ENCODE measurements at places on chromosomes 12 and 14. TPM values are rescaled to one million over a fixed set of nuclear protein-coding genes. Genes with fewer than 3 reads are reported as not detected.

GRCh38 chr14:37138898-37139297, 33.5 kb downstream of the SLC25A21 start:
- no peak for DNase-seq

DNA sequence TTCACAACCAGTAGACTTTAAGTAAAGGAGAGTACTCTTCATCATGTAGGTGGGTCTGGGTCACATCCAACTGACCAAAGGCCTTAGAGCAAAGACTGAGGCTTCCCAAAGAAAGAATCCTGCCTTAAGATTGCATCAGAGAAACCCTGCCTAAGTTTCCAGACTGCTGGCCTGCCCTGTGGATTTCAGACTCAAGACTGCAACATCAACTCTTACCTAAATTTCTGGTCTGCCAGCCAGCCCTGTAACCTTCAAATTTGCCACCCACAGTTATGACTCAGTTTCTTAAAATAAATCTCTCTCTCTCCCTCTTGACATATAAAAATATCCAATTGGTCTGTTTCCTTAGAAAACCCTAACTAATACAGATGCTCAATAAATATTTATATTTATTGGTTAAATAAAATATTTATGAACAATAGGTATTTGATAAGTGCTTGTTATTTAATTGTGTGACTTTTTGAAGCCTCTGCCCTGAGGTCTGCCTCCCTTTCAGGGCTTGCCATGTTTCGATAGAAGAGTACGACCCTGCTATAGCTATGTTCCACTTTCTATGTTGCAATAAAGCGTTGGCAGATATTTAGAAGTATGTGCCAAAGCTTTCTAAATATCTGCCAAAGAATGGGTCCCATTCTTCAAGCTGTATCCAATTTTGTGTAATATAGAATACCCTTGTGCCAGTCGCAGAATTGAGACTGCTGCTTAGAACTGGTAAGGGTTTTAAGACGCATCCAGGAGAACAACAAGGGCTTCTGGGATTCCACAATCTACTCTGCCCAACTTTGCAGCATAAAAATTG, 65.7 kb downstream of the TMEM30B start:
- no peak for DNase-seq

DNA sequence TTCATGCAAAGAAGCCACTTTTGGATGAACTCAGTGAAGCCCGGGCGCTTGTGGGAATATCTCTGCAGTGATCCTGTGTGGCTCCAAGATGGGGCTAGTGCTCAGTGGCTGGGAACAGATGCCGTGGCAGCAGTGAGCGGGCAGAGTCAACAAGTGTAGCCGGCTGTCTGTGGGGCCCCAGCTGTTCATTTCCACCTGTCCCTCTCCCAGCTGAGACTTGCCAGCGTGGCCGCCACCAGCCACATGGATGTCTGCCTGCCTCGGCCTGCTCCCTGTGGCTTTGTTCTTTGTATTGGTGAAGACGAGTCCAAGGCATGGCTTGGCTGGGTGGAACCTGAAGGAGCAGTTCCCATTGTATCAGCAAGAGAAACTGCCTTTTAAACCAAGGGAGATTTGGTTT, 77.3 kb downstream of the NOS1 start:
- no peak for DNase-seq

DBX2 gene
- total RNA-seq = not detected

DNA sequence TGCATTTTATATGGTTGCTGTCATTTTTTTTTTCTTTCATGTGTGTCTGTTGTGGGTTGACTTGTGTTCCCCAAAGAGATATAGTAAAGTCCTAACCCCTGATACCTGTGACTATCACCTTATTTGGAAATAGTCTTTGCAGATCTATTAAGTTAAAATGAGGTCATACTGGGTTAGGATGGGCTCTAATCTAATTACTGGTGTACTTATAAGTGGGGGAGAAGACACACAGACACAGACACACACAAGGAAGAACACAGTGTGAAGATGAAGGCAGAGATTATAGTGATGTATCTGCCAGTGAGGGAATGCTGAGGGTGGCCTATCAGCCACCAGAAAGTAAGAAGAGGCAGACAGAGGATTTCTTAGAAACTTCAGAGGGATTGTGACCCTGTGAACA, 318.4 kb upstream of the ATP2B1 start:
- no peak for DNase-seq

- DNase-seq = no peak
Measured at GRCh38 chr14:58699681-58700205, 62.0 kb downstream of the DACT1 start.

DNA sequence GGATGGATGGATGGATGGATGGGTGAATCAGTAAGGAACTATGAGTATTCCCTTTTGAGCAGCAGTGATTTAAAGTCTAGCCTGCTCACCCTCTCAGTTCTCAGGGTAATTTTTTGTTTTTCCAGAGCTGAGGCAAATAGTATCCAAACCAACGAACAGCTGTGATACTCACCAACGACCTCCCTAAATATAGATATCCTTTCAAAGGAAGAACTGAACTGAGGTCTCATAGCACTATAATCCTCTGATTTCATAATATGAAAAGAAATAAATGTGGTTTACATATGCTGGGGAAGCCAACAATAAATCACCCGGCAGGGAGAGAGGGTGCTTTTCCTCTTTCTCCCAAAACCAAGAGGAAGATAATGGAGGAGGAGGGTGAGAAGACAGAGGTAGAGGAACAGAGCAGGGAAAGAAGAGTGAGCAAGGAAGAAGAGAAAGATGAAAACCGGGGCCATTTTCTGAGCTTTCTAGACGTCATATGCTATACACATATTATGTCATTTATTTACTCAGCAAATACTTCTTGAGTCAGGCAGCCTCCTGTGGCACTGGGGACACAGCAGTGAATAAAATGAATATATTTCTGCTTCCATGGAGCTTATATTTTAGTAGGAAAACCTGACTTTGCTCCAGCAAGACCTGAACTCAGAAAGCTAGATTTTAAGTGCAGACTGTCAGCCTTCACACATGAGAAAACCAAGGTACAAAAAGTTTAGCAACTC, 710.7 kb upstream of the TBX3 start:
- DNase-seq = no peak

DNA sequence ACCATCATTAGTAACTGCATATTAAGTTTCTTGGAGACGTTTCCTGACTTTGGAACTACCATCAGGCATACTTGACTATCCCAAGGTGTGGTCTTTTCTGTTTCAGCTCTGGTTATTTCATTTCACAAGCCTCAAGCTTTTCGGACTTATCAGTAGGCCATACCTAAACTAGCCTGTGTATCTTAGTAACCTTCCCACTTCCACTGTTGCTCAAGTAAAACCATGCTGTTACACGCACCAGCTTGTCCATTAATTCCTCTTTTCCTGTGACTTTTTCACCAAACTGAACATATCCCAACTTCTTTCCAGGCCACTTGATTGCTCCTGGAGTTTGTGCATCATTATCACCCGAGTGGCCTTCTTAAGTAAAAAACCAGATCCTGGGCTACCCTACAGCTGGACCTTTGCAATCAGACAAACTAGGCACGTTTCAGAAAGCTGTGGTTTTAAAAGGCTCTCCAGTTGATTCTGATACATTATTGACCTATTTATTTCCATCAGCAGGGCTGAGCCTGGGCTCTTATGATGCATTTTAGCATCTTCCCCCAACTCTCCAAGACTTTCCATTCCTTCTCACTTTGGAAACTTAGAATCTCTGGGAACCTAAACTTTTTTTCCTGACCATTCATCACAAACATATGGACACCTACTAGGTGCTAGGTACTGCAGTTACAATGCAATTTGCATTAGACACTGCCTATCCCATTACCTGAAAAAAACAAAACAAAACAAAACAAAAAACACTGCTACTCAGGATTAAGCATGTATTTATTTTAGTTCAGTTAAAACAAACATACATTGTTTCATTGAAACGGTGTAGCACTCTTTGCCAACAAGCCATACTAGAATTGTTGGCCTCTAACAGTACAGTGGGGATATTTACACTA, 14.9 kb downstream of the SLC38A2 start:
- no peak for DNase-seq

DNA sequence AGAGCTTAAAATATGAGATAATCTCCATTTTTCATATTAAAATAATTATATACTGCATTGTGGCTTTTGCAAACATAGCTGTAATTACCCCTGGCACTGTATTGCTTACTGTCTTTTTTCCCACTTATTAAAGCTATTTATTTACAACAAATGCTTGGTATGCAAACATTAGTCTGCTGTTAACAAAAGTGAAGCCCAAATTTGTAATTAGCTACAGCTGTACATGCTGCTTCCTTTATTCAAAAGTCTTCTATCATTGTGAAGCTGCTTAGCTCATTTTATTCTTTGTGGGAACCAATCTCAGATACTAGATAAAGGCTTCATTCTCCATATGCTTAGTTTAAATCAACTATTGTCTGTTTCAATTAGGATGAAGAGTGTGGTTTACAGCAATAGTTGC, 425.8 kb upstream of the FOXG1 start:
- no peak for DNase-seq

DNA sequence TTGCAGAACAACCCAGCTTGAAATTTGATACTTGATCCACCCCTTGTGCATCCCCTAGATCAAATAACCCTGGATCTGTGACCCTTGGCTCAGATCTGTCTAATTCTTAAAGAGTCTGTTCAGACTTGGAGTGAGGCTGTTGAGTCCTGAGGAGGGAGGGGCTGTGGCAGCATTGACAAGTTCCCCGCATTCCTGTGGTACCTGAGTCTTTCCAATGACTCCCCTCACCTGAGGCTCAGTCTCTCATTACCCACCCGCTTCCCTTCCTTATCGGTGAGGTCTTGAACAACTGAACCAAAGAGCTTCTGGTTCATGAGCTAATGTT, 16.1 kb upstream of the HDAC7 start:
- no peak for DNase-seq
